Esophagus squamous epithelium (tissue), 5 donors: ENCODE measurements at places on chromosomes 16 and 17.
A peak's percentile ranks its signal among the peaks of the same experiment; 100 is the strongest.

- no peak overlapping the region for H3K4me3 ChIP-seq
- peaks cover 5% of the 10 kb centered on the region for H3K4me1 ChIP-seq
- H3K27me3 ChIP-seq, result no peaks in the 10 kb centered on the region
- DNase-seq, result no peak
These were observed 41.8 kb downstream of the BRD7 start for GRCh38 chr16:50326835-50327465.

DNA sequence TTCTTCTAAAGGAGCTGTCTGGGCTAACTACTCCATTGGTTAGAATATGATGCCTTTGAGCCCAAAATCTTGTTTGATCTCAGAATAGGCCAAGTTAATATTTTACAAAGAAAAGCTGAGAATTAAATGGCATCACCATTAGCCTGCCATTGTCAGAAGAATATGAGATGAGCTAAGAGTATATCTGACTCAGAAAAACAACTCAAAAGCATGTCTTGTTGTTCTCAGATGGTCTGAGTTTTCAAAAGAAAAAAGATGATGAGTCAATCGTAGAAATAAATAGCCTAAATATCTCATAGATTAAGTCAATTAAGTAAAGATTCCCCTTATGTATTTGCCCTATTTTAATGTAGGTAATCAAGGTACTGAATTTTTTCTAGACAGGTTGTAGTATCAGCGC lies 197.1 kb upstream of the TBX2 start:
- DNase-seq, result no peak
- H3K27me3 ChIP-seq, result no peaks in the 10 kb centered on the region
- H3K4me3 ChIP-seq, result no peak overlapping the region
- no peaks in the 10 kb centered on the region for H3K36me3 ChIP-seq

GRCh38 chr17:76576189-76576588 lies 9.5 kb downstream of the ST6GALNAC2 start:
- H3K4me1 ChIP-seq, result peaks cover 34% of the 10 kb centered on the region
- no peaks in the 10 kb centered on the region for H3K27me3 ChIP-seq
- no peak for DNase-seq
- no peak overlapping the region for H3K4me3 ChIP-seq
- H3K27ac ChIP-seq, result no peak overlapping the region

- no peak overlapping the region for H3K4me3 ChIP-seq
- no peaks in the 10 kb centered on the region for H3K4me1 ChIP-seq
- H3K27ac ChIP-seq, result no peak overlapping the region
- no peaks in the 10 kb centered on the region for H3K27me3 ChIP-seq
- H3K36me3 ChIP-seq, result no peaks in the 10 kb centered on the region
- DNase-seq, result no peak
These were observed 145.5 kb downstream of the MSI2 start for GRCh38 chr17:57401556-57402488.

DNA sequence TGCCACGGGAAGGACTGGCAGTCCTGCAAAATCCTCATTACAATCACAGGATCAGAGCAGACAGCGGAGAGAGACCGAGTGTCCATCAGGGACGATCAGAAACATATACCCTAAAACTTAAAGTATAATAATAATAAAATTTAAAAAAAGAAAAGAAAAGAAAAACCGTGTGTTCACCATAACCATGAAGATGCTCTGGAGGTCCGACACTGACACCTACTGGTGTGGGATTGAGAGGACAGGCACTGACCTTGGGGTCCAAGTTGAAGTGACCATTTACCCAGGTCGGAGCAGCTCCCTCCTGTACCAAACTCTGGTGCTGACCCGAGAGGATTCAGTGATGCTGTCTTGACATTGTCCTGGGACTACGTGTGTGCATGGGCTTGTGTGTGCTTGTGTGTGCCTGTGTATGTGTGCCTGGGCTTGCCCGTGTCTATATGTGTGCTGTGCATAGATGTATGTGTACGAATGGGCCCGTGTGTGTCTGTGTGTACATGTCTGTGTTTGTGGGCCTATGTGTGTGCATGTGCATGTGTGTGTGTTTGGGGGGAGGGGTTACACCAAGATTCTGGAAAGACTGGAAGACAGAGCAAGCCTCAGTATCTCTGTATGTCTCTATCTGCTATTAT lies 10.0 kb upstream of the CD300LD start:
- no peak for DNase-seq
- no peak overlapping the region for H3K4me3 ChIP-seq
- H3K27me3 ChIP-seq, result no peaks in the 10 kb centered on the region
- H3K27ac ChIP-seq, result no peak overlapping the region
- H3K36me3 ChIP-seq, result no peaks in the 10 kb centered on the region

DNA sequence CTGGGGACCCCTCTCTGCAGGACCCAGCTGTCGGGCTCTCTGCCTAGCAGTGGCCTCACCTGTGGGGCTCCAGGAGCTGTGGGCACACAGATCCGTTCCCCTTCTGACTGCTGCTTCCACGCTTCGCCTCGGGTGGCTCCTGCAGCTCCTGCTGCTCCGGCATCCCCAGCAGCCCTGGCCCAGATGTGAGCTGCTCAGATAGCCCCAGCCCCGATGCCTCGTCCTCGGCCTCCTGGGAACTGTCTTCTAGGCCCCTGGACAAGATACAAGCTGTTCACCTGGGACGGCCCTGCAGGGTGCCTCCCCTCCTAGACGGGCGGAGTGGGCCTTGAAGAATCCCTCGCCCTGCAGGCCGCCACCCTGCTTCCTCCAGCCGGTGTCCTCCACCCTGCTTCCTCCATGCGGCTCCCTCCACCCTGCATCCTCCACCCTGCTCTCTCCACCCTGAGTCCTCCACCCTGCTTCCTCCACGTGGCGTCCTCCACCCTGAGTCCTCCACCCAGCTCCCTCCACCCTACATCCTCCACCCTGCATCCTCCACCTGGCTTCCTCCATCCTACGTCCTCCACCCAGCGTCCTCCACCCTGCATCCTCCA lies 11.0 kb downstream of the EMC6 start:
- peaks cover 18% of the 10 kb centered on the region for H3K4me1 ChIP-seq
- no peak overlapping the region for H3K4me3 ChIP-seq
- no peaks in the 10 kb centered on the region for H3K36me3 ChIP-seq
- no peaks in the 10 kb centered on the region for H3K27me3 ChIP-seq
- no peak for DNase-seq

- no peaks in the 10 kb centered on the region for H3K4me1 ChIP-seq
- DNase-seq, result no peak
- H3K27ac ChIP-seq, result peak overlapping the region; percentile 28
- H3K4me3 ChIP-seq, result no peak overlapping the region
- no peaks in the 10 kb centered on the region for H3K36me3 ChIP-seq
These were observed 17.3 kb upstream of the HEXD start for GRCh38 chr17:82400830-82401229.

- H3K4me3 ChIP-seq, result no peak overlapping the region
- H3K27ac ChIP-seq, result peak overlapping the region; percentile 27
- H3K4me1 ChIP-seq, result peaks cover 26% of the 10 kb centered on the region
- DNase-seq, result no peak
- H3K27me3 ChIP-seq, result no peaks in the 10 kb centered on the region
- no peaks in the 10 kb centered on the region for H3K36me3 ChIP-seq
These were observed 172.5 kb downstream of the ZFHX3 start for GRCh38 chr16:72875291-72876031.

DNA sequence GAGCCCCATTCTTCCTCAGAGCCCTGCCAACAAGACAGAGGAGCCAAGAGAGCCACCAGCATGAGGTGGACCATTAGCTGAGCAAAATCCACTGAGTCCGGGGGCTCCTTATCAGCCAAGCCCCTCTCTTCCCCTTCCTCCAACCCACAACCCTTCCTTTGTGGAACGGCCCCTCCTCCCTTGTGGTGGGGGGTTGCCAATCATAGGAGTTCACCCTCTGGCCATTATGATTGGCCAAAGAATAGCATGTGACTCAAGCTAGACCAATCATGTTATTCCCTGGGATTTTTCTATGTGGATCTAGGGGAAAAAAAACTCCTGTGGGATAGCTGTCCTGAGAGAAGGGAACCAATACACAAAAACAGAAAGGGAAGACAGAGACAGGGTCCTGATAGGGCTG lies 120.5 kb downstream of the C16orf95 start:
- H3K36me3 ChIP-seq, result no peaks in the 10 kb centered on the region
- H3K27ac ChIP-seq, result no peak overlapping the region
- peaks cover 4% of the 10 kb centered on the region for H3K4me1 ChIP-seq
- no peak overlapping the region for H3K4me3 ChIP-seq

- no peak overlapping the region for H3K4me3 ChIP-seq
- DNase-seq, result no peak
- H3K4me1 ChIP-seq, result no peaks in the 10 kb centered on the region
- no peak overlapping the region for H3K27ac ChIP-seq
These were observed 431.9 kb downstream of the SHISA9 start for GRCh38 chr16:13333336-13333735.

DNA sequence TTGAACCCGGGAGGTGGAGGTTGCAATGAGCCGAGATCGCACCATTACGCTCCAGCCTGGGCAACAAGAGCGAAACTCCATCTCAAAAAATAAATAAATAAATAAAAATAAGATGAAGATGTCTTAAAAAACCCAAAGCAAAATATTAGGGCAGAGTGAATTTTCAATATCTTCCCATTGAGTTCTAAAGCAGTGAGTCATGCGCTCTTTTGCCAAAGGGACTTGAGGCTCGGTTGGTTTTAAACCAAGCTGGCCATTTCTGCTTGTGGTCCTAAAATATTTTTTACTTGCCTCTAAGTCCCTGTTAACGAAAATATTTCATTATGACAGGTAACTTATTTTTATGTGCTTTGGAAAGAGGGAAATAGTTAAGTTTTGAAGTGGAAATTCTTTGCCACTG lies 4.7 kb downstream of the PAFAH1B1 start:
- DNase-seq, result no peak
- no peak overlapping the region for H3K27ac ChIP-seq
- H3K27me3 ChIP-seq, result no peaks in the 10 kb centered on the region
- peaks cover 43% of the 10 kb centered on the region for H3K4me1 ChIP-seq
- H3K4me3 ChIP-seq, result no peak overlapping the region

DNA sequence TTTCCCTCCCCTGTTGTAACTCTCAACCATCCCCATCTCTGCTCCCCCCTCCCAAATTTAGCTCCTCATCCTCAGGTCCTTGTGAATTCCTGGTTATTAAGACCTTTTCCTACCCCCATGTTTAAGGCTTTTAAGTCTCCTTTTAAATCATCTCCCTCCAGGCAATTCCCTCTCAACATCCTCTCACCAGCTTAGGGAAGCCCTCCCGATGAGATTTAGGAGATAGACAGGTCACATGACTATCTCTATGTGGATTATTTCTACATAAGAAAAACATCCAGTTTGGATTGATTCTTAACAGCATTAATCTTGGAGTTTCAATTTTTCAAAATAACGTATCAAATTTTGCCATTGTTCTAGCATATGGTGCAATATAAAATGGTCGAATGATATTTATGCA lies 12.5 kb upstream of the WSB1 start:
- DNase-seq, result no peak
- H3K27me3 ChIP-seq, result no peaks in the 10 kb centered on the region
- no peaks in the 10 kb centered on the region for H3K4me1 ChIP-seq
- no peaks in the 10 kb centered on the region for H3K36me3 ChIP-seq
- H3K27ac ChIP-seq, result no peak overlapping the region

DNA sequence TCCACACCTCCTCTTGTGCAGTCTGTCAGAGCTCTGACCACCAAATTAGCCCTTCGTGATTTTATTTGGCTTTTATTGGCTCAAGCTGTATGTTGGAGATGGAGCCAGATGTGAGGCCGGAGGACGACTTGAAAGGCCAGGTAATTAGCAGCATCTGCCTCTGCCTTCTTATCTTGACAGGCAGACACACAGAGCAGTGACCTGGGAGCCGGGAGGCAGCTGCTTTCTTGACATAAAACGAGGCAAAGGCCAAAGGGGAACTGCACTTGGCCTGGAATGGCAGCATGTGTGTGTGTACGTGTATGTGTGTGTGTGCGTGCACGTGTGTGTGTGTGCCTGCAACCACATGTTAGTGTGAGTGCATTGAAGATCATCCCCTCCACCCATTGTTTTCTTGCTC lies 56.9 kb upstream of the BRD7 start:
- DNase-seq, result no peak
- no peak overlapping the region for H3K27ac ChIP-seq
- H3K4me1 ChIP-seq, result no peaks in the 10 kb centered on the region
- H3K4me3 ChIP-seq, result no peak overlapping the region

- no peaks in the 10 kb centered on the region for H3K36me3 ChIP-seq
- peak overlapping the region; percentile 29 for H3K4me3 ChIP-seq
- DNase-seq, result no peak
- H3K4me1 ChIP-seq, result peaks cover 74% of the 10 kb centered on the region
- peaks cover 59% of the 10 kb centered on the region for H3K27me3 ChIP-seq
- H3K27ac ChIP-seq, result no peak overlapping the region
These were observed 16.6 kb upstream of the CBX8 start for GRCh38 chr17:79813297-79814126.

DNA sequence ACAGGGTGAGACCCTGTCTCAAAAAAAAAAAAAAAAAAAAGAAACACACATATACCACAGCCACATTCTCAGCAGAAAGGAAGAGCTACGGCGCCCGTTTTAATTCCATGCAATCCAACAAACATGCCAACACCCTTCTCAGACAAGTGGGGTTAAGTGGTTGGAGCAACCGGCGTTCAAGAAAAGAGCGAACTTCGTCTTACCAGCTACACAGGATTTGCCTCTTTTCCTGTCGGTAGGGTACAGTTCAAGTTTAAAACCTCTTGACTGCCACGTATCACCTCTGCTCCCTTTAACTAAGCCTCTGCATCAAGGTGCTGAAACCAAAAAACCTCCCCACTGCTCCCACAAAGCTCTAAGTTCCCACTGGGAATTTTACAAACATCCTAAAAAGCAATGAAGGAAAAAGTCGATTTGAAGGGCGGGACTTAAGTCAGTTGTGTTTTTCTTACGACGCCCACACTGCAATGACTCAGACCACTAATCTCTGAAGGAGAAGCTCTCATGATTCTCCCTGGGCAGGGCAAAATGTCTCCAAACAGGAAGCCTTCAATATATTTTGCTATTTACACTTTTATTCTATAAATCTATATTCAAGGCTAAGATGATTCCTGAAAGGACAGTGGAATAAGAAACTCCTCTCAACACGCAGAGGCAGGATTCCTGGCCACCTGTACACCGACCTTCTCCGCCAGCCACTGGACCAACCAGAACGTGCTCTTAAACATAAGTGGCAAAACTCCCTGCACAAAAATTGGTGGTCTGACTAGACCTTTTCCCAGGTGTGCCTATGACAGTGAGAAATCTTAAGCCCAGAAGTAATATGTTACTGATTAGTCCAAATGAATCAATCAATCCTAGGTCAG lies 18.8 kb downstream of the SRP68 start:
- DNase-seq, result no peak
- peaks cover 89% of the 10 kb centered on the region for H3K4me1 ChIP-seq
- no peaks in the 10 kb centered on the region for H3K27me3 ChIP-seq
- H3K4me3 ChIP-seq, result peak overlapping the region; percentile 8
- peak overlapping the region; percentile 89 for H3K27ac ChIP-seq

- peak overlapping the region; percentile 100 for H3K4me3 ChIP-seq
- H3K27me3 ChIP-seq, result no peaks in the 10 kb centered on the region
- no peak for DNase-seq
- H3K4me1 ChIP-seq, result peaks cover 49% of the 10 kb centered on the region
These were observed 887 bp downstream of the ZBTB4 start for GRCh38 chr17:7478276-7479212.

GRCh38 chr16:74232806-74233465 lies 63.7 kb upstream of the PSMD7 start:
- no peaks in the 10 kb centered on the region for H3K4me1 ChIP-seq
- H3K27me3 ChIP-seq, result no peaks in the 10 kb centered on the region
- no peaks in the 10 kb centered on the region for H3K36me3 ChIP-seq
- DNase-seq, result no peak
- no peak overlapping the region for H3K4me3 ChIP-seq

- H3K27ac ChIP-seq, result peak overlapping the region; percentile 51
- no peaks in the 10 kb centered on the region for H3K27me3 ChIP-seq
- H3K36me3 ChIP-seq, result no peaks in the 10 kb centered on the region
- no peak overlapping the region for H3K4me3 ChIP-seq
These were observed 8.4 kb downstream of the KRT39 start for GRCh38 chr17:40958086-40958953.

GRCh38 chr17:57888311-57889216 lies 38.7 kb upstream of the MRPS23 start:
- no peaks in the 10 kb centered on the region for H3K27me3 ChIP-seq
- H3K36me3 ChIP-seq, result peaks cover 23% of the 10 kb centered on the region
- no peak for DNase-seq
- H3K4me1 ChIP-seq, result peaks cover 40% of the 10 kb centered on the region
- H3K4me3 ChIP-seq, result no peak overlapping the region
